ENCODE measurements at places on chromosomes 5 and 9. TPM values are rescaled to one million over a fixed set of nuclear protein-coding genes. Genes with fewer than 3 reads are reported as not detected.

Gene F2RL1
- 121 TPM for total RNA-seq

Gene DBN1
- total RNA-seq, result 86.8 TPM

Gene MARCOL
- total RNA-seq, result not detected

Gene PFN3
- not detected for total RNA-seq

Gene CCNO
- total RNA-seq, result 1.1 TPM

Gene PCA3
- total RNA-seq, result 0.07 TPM

Gene SOHLH1
- total RNA-seq, result not detected

Gene TMEM252
- total RNA-seq, result not detected

Gene NUTM2G
- total RNA-seq, result not detected

Measured in smooth muscle cell of the pulmonary artery (primary cell).